ENCODE measurements at places on chromosomes 7 and 10.

DNA sequence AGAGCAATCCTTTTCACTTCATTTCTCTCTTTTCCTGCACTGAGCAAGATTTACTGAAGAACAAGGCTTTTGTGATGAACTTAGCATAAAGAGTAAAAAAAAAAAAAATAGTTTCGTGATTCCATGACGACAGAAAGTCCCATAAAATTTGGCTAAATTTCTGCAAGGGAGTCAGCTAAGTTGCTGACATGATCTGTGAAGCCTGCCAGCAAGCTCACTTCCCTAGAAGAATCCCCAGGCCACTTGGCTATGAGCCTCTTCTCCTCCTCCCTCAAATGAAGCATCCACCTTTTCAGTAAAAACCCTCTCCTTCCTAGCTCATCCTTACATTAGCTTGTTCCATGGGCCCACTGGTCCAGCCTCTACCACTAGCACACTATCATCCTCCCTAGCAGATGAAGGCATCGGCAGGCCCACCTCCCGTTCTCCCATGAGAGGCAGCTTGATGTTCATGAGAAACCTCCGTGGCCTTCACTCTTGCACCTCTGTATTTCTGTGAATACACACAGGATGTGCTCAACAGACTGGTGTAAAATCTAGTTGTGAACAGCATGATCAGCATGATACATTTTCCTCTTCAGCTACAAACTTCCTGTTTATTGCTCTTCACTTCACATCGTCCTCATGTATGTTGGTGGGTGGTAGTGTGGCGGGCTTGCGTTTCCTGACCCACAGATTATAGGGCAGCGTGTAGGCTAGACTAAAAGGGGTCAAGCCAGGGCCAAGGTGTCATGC is 30.9 kb downstream of the GIMAP8 start:
- DNase-seq = no peak

DNA sequence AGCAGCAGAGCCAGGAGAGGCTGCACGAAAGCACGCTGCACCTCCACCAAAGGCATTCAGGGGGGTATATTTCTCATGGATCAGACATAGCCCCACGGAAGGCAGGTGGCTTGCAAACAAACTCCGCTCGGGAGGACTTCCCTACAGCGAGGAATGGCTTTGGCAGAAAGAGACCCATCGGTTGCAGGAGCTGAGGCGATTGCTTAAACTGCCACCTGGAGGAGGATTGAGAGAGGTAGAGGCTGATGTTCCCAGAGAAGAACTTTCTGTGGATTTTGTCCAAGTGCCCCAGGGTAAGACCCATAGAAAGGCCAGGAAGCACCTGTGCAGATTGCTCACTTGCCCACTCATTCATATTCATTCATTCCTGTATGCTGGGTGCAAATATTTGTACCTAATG is 89.1 kb downstream of the NEUROD6 start:
- no peak for DNase-seq

GRCh38 chr7:144048648-144049047 is at the start of gene OR2A5:
Gene OR2A5 (plus strand): TSS chr7:144048948. CDS start chr7:144050402, 1,454 bp downstream.
- DNase-seq = no peak

GRCh38 chr10:45561952-45562351 is 110.6 kb downstream of the ZFAND4 start:
- DNase-seq = no peak

DNA sequence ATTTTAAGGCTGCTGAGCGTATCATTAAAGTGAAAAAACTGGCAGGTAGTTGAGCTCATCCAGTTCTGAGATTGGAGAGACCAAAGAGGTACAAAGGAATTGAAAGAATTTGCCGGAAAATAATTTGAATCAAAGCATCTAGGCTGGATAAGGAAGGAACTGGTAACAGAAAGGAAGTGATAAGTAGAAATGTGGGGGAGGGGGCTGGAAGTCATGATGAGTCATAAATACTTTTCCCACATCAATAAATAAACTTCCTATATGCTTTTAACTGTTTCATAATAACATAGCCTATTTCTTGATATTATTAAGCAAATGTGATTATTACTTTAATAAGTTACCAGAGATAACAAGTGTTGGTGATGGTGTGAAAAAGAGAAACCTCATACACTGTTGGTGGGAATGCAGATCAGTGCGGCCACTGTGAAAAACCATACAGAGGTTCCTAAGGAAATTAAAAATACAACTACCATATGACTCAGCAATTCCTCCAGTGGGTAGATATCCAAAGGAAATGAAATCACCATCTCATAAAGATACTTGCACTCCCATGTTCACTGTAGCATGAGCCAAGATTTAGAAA is 27.0 kb downstream of the ZNF438 start:
- DNase-seq = no peak

- no peak for DNase-seq
Measured at GRCh38 chr10:80528185-80528700, 9.5 kb upstream of the SH2D4B start.

GRCh38 chr7:14720785-14721184 is 181.8 kb downstream of the DGKB start:
- no peak for DNase-seq

GRCh38 chr7:22252016-22252415 is 104.9 kb downstream of the RAPGEF5 start:
- no peak for DNase-seq

DNA sequence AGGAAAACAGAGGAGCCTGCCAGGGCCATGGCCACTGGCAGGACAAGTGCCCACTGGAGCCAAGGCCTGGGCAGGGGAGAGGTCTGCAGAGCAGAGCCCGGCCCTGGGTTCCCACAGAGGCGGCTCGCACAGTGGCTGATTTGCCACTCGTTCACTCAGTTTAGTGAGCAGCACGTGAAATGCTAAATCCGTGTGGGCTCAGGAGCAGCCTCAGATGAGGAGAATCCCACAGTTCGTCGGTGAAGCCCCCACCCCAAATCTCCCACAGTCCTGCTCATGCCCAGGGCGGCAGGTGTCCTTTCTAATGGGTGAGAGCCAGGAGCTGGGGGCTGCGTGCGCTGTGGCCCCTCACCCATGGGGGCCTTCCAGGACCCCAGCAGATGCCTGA is 107.7 kb upstream of the FAM20C start:
- no peak for DNase-seq

GRCh38 chr7:144404946-144405345 is 1.5 kb upstream of the NOBOX start:
- no peak for DNase-seq

DNA sequence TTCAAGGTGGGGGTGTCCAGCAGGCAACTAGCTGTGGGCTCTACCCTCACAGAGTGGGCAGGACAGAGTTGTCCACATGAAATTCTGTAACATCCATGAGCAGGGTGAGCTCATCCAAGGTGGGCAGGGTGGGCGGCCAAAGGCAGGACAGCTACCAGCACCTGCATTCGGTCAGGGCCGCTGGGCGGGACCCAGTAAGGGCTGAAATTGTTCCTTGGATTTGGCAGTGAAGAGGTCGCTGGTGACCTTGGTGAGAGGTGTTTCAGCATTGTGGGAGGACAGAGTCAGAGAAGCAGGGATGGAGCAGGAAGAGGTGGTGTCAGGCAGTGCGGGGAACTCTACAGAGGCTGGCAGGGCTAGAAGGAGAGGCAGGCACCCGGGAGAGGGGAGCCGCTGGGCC is 23.9 kb downstream of the ADCYAP1R1 start:
- DNase-seq = no peak

DNA sequence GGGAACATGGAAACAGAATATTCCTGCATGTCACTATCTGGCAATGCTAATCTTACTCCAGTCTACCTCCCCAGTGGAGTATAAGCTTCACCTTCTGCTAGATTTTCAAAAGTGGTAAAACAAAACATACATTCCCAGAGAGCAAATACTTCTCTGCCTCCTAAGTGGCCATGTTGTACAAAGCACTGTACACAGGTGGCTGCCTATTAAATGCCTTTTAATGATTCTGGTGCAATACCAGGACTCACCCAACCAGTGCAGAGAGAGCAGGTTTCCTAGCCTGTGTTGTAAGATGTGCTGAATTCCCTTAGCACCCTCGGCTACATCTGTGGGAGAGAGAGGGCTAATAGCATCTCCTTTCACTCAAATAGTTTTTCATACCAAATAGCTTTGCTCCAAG is 684.3 kb upstream of the NRP1 start:
- no peak for DNase-seq

DNA sequence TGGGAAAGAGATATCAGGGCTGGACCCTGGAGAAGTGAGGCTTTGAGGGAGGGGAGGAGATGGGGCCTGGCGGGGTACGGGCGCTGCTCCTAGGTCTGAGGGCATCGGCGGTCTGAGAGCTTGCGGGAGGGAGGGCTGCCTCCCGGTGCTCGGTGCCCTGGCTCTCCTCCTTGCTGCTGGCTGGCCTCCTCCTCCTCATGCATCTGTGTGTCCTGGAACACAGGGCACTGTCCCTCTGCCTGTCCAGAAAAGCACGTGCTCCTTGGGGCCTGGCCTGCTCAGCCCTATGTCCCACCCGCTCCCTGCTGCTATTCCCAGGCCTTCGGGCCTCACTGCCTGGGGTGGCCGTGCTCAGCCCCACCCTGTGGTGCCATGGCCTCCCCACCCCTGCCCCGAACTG is 166.9 kb downstream of the RNF216 start:
- no peak for DNase-seq

DNA sequence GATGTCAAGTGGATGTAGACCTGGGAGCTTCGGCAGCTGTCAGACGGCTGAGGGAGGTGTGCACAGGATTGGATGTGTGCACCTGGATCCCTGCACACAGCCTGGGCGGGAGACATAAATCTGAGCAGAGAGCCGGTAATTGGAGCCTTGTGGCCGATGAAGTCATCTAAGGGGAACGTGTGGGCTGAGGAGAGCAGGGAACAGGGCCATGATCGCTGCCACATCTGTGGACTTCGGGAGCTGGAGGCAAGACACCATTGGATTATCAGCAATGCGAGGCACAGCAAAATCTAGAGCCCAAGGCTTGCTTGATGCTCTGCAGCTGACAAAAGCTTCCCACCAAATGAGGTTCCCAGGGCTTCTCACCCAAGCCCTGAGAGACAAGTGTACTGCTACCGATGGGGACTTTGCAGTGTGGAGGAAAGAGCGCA is 147.7 kb downstream of the PTPN20 start:
- DNase-seq = no peak

DNA sequence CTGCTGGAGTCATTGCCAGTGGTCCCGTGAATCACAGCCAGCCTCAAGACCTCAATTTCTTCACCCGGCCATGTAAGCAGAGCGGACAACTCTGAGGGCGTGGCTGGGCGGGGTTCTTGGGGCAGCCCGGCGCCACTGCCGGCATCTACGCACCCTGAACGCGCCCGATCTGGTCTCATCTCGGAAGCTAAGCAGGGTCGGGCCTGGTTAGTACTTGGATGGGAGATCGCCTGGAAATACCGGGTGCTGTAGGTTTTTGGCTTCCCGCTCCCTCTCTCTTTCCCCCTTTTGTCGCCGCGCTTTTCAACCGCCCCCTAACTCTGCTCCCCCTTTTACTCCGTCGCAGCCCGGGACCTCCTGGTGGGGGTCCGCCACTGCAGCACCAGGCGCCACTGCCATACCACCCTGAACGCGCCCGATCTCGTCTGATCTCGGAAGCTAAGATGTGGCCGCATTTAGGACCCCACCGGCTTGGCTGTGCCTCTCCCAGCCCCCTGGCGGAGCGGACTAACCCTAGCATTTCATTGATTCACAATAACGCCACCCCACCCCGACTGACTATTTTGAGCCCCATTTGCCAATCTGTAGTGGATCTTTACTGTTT is 25.3 kb downstream of the GARIN1A start:
- peak; percentile 32 for DNase-seq

DNA sequence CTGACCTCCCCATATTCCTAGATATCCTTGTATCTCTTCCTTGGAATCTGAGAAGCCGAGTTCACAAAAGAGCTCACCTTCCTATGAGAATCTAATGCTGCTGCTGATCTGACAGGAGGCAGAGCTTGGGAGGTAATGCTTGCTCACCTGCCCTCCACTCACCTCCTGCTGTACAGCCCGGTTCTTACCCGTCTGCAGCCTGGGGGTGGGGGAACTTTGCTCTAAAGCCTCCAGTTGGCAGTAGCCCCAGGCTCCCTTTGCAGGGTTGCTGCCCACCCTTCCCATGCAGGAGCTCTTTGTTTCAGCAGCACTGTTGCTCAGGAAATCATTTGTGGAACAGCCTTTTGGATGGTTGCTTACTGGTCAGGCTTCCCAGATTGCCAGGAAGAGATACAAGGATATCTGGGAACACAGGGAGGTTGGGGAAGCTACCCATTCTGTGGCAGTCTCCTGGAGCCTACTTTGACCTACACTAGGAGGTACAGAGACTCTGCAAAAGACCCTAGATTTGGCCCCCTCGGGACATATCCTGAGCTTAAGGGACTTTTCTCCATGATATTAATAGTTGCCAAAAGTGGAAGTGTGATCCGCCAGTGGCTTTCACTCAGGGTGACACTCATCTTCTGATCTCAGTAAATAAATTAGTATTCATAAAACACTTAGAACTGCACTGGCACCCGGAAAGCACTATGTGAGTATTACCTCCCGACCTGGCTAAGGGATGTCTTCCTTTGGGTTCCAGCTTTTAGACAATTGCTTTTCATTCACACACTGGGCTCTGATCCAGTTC is 363.7 kb upstream of the PODXL start:
- DNase-seq = no peak

DNA sequence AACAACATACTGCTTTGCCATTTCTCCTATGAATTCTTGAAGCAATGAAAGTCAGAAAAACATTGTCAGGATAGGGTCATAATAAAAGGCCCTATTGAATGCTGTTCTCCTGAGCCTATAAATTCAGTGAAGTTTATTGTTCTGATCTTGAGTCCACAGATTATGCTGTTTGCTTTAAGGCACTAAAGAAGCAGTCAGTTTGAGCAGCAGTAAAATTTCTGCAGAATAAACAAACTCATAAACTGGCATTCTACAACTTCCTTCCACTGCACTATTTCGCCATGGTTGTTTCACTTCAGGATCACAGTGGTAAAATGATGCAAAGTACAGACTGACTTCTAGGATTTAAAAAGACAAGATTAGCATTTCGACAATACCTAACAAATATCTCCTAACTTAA is 503.2 kb downstream of the SH2D4B start:
- no peak for DNase-seq

DNA sequence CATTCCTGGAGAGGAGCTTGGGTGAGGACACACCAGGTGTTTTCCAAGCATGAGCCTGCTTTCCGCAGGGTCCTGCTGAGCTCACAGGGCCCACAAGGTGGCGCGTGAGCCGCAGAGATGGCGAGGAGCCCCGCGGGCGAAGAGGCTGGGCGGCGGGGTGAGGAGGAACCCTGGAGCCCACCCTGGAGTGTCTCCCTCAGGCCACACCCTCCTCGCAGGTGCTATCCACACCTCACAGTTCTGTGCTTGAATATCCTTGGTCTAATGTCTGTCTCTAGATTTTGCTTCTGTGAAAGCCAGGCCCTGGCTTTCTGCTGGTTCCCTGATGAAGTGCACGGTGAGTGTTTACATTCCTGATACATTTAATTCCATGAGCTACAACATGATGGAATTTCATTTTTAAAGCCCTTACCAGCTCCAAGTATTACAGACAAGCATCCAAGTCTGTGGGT is 433.6 kb downstream of the ACTR3B start:
- DNase-seq = no peak

GRCh38 chr10:24857031-24857725 is 95.2 kb downstream of the PRTFDC1 start:
- no peak for DNase-seq
